ENCODE measurements at places on chromosomes 5 and 9.

DNA sequence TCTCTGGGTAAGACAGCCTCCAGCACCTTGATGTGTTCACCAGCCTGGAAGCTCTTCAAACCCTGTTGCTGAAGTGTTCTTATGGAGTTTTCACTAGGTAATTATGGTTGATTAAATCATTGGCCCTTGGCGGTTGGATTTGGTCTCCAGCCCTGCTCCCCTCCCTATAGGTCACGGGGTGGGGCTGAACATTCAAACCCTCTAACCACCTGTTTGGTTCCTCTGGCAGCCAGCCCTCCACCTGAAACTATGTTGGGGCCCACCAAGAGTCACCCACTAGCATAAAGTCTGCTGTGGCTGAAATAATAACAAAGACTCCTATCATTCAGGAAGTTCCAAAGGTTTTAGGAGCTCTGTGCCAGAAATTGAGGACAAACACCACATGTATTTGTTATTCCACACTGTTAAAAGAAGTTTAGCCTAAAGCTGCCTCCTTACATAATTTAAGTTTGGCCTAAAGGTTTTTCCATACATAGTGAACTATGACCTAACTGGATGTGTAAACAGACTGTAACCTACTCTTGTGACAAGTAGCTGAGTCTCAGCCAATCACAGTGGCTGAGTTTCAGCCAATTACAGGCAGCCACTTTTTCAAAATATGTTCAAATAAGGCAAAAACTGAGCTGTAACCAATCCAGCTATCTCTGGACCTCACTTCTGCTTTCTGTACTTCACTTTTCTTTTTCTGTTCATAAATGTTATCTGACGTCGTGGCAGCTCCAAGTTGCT lies 34.8 kb downstream of the TMEM252 start:
- DNase-seq = no peak

DNA sequence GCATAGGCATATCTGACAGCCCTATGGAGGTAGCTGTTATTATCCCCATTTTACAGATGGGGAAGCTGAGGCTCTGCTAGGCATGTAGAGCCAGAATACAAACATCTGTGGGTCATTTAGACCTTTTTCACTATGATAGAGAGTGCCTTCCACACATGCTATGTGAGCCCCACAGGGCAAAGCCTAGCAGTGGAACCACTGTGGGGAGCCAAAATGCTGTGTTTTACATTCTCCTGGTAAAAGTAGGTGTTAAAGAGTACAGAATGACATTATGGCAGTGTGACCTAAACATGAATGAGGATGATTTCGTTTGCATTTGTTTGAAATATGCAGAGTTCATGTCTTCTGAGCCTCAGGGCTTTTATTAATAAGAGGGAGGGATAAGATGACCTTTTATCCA lies 265.2 kb downstream of the MAST4 start:
- no peak for DNase-seq

- DNase-seq = no peak
Observed at GRCh38 chr9:117691367-117691766, 12.8 kb upstream of the TLR4 start.

DNA sequence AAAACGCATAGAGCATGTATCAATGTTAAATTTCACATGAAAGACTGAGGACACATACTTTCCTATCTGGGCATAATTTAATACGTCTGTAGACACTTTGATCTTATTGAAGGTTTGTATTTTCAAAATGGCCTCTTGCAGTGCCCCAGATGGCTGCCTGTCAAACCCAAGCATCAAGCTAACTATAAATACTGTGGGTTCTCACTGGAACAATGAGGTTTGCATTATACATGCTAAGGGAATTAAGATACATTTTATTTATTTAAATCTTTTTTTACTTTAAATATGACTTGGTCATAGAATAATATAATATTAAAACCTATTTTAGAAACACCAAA lies 702.9 kb upstream of the GRAMD2B start:
- DNase-seq = no peak

DNA sequence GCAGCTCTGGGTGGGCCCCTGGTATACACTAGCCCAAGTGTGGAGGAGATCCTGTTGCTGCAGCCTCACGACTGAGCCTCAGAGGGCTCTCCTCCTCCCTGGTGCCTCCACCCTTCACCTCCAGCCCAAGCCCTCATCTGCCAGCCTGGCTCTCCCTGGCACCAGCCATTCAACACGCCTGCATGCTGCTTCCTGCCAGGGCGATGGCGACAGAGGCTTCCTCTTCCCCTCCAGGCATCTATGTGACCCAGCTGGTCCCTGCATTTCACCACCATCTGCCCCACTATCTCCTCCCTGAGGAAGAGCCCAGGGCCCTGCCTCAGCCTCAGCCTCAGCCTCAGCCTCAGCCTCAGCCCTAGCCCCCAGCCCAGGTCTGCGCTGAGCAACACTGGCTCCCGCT lies 54.8 kb upstream of the ANGPTL2 start:
- no peak for DNase-seq

DNA sequence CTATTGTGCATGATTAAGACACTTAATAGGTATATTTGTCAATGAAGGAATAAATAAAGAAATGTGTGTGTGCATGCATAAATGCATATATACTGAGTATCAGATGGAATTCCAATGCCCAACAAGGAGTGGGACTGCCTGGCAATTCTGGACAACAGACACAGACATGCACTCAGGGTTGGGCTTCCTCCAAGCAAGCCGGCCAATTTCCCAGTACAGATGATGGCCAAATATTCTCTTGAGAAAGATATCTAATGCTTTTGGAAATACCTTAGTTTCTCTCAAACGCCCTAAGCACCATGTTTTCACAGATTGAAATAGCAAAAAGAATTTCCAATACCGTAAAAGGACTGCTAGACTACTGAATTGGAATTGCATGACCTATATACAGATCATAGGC lies 11.1 kb downstream of the FTMT start:
- DNase-seq = no peak

DNA sequence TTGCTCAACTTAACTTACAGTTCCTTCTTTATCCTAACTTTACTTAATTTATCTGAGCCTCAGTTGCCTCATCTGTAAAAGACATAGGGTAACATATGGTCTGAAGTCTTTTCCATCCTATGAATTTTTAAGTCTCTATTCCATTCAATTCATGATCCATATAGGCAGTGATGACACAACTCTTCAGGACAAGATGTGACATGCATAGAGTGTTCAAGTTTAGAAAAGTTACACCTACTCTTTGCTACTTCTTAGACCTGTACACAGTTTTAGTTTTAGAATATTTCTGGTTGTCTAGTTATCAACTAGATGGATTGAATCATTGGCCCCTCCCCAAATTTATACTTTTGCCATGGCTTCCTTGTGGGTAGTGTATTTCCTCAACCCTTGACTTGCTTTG lies 50.7 kb upstream of the ELL2 start:
- DNase-seq = no peak

DNA sequence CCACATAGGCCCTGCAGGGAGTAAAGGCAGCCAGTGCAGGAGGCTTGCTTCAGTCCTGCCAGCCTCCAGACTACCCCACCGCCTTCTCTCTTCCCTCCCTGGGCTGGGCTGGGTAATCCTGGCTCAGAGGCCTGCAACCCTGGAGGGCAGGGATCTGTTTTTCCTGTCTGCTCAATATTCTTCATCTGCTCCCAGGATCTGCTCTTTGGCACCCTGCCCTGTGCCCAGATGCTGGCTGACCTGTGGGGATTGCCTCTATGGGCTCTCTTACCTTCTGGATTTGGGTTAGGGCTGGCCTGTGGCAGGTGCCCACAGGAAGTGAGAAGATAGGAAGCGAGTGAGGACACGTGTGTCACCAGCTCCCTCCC lies 7.3 kb upstream of the ANGPTL2 start:
- DNase-seq = no peak

- no peak for DNase-seq
Observed at GRCh38 chr5:125258615-125259014, 512.2 kb upstream of the ZNF608 start.

DNA sequence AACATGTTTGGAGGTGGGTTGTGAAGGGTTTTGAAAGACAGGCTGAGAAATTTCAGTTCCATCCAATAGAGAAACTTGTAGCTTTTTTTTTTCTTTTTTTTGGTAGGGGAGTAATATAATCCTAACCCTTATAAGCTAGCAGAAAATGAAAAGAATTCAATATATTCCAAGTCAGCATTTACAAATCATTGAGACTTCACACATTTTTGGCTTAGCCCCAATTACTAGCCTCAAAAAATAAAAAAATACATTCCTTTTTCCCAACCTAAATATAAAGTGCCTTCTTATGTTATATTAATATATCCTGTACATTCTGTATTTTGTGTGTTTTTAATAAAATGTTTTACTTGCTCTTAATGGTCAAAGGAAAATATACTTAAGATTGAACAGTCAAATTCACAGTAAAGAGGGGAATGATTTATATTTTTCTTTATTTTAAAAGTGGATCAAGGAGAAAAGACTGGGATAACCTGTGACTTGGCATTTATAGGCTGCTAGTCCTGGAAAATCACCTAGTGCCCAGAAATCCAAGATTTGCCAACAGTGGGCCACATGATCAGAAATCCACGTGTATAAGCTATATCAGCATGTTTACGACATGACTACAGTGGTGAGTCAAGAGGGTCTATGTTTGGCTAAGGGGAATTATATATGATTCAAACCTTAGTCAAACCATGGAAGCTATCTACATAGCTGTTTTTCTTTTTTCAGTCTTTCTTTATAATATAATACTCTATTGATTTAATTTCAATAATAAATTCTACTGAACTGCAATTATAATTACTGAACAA lies 14.5 kb downstream of the HACD4 start:
- DNase-seq = no peak
